ENCODE measurements at places on chromosomes 4 and X. TPM values are rescaled to one million over a fixed set of nuclear protein-coding genes. Genes with fewer than 3 reads are reported as not detected.

DNA sequence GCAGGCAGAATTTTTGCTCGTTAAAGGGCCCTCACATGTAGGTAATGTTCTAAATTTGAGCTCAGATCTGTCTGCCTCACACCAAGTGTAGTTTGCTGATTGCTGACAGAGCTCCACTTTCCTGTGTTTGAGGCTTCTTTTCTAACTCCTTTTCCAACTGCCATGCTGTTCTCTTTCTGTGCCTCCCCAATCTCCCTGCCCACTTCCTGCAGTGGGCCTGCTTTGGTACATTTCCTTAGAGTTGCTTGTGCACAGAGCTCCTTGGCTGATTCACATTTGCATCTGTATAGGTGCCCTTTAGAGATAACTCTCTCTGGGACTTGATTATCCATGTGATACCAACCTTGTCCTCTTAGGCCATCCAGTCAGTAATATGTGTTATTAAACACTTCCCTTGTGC lies 4.5 kb downstream of the MED28 start:
- no peak for DNase-seq

GRCh38 chr4:82017680-82018079 lies 356.1 kb downstream of the HNRNPD start:
- DNase-seq: peak; percentile 72

GRCh38 chr4:1098311-1098925 lies 14.9 kb downstream of the RNF212 start:
- no peak for DNase-seq

DNA sequence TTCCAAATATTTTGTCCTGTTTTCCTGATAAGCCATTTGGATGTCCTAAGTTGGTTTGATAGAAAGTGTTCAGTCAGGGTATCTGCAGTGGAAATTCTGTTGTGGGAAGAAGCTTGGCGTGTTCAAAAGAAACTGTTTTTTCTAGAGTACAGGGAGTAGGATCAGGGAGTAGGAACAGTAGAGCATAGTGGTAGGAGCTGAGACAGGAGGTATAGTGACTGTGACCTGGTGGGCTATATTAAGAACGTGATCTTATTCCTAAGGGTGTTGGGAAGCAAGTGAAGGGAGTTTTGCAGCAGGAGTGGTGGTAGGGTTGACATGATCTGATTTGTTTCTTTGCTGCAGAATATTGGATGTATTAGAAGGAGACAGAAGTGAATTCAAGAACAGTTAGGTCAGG lies 348.2 kb downstream of the BMPR1B start:
- no peak for DNase-seq

UGT2B10 gene
- total RNA-seq: not detected
